ENCODE measurements at places on chromosomes 4 and X. TPM values are rescaled to one million over a fixed set of nuclear protein-coding genes. Genes with fewer than 3 reads are reported as not detected.

Gene SYP
- total RNA-seq: 2.1 TPM

Gene PCDH7
- 10.3 TPM for total RNA-seq

Gene VEGFD
- total RNA-seq: 0.34 TPM

Gene TBC1D25
- 4.6 TPM for total RNA-seq

Gene ADAM29
- total RNA-seq: not detected

Gene LRCH2
- total RNA-seq: 0.34 TPM
